Pulmonary artery endothelial cell (primary cell): ENCODE measurements at places on chromosomes 11 and 22. TPM values are rescaled to one million over a fixed set of nuclear protein-coding genes. Genes with fewer than 3 reads are reported as not detected.

The RCOR2 gene
- total RNA-seq = 0.21 and 1.3 TPM in 2 replicates

The C1QTNF6 gene
- 10.7 and 16.5 TPM in 2 replicates for total RNA-seq

The GAS2 gene
- total RNA-seq = 0.53 and 0.88 TPM in 2 replicates

The ATG2A gene
- total RNA-seq = 8.8 and 9.6 TPM in 2 replicates

The APOA5 gene
- total RNA-seq = not detected in 2 replicates

The FOXR1 gene
- total RNA-seq = not detected in 2 replicates

The NCF4 gene
- not detected in 2 replicates for total RNA-seq

The RFPL1 gene
- not detected in 2 replicates for total RNA-seq

The KCNJ4 gene
- total RNA-seq = not detected in 2 replicates

The PSMC3 gene
- 196 and 355 TPM in 2 replicates for total RNA-seq

The FAR1 gene
- 62.1 and 81.7 TPM in 2 replicates for total RNA-seq

The CCDC87 gene
- total RNA-seq = 0.20 and 0.21 TPM in 2 replicates

The OR51I1 gene
- not detected in 2 replicates for total RNA-seq

The APOA4 gene
- total RNA-seq = not detected in 2 replicates

The OR5A1 gene
- not detected in 2 replicates for total RNA-seq

The BIRC3 gene
- 3.5 and 12.0 TPM in 2 replicates for total RNA-seq

The ZFP91 gene
- 56.0 and 63.4 TPM in 2 replicates for total RNA-seq

The OR2AT4 gene
- total RNA-seq = not detected in 2 replicates

The MYO7A gene
- total RNA-seq = 0.13 and 0.18 TPM in 2 replicates

The VPREB3 gene
- total RNA-seq = not detected in 2 replicates

The PGA5 gene
- total RNA-seq = not detected in 2 replicates

The USH1C gene
- not detected in 2 replicates for total RNA-seq

The TREH gene
- not detected in 2 replicates for total RNA-seq

The HBG1 gene
- total RNA-seq = not detected in 2 replicates

The PGR gene
- 0.07 TPM in 1 of 2 replicates, not detected in the other for total RNA-seq

The CDON gene
- total RNA-seq = 1.4 and 1.8 TPM in 2 replicates
